ENCODE measurements at places on chromosomes 1 and 21.

DNA sequence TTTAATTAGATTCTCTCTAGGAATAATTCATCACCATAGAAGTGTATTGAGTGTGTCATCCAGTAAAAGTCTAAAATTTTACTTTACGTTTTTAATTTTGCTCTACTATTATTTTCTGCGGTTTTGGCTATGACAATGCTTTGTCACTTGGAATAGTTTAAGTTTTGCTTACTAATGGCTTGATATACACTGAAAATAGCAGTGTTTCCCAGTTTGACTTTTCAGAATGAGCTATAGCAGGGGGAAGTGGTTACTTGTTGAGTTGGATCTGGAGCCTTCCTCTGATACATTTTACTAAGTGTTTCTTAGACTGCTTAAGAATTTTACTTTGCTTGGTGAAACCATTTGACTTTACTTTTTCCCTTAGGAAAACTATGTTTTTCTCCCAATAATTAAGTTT is 5.0 kb downstream of the DNAJC16 start:
- no peak for DNase-seq

DNA sequence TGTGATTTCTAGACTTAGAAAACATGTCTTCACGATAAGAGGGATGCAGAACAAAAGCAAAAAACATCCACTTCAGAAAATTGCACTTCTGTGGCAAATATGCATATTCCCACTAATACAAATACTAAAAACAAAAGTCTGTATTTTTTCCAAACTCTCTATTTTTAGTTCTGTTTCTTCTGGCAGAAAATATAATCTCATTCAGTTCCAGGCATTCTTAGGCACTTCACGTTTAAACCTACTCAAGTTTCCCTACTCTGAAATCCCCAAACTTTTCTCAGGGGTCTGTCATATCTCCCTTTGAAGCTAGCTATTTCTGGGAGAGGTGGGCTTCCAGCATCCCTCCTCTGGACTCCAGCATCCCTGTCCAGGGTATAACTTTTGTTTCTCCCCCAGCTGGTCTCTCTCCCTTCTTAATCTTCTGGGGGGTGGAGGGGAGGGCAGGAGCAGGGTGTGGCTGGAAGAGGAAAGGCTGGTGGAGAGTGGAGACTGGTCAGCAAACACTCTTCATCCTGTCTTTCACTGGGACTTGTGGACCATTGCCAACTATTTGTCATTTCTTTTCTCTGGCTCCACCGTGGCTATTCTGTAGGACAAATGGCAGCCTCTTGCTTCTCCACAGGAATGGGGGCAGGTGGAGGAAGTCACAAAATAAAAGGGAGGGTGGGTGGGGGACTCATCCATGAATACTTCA is 19.6 kb upstream of the NCF2 start:
- no peak for DNase-seq

DNA sequence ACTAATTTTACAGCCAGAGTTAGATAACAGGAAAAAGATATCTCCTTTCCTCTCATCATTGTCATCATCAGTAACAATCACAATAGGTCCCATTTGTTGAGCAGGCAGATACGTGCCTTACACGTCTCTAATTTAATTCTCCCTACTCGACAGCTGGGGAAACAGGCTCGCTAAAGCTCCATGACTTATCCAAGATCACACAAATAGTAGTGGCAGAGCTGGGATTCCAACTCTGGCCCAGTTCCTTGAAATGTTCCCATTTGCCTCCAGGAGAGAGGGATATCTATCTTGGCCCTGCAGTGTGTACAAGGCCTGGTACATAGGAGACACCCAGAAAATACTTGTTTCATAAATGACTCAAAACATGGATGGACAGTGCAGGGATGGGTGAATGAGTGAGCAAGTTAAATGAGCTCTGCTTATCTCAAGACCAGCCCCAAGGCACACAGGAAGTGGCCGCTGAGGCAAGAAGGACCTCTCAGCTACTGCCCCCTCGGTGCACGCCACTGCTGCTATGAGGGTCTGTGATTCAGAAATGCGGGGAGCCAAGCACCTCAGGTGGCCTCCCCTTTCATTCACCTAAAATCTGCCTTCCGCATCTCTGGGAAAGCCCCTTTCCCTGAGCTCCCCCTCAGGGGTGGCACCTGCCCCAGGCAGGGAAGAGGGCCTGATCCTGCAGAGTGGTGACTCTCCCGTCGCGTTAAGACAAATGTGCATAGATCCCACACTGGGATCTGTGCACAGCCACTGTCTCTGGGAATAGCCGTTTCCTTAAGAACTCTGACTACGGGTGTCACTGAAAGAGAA is 3.6 kb downstream of the KCNN3 start:
- no peak for DNase-seq

- DNase-seq, result no peak
Measured at GRCh38 chr1:117664314-117664713, 58.5 kb downstream of the TENT5C start.

GRCh38 chr1:9503001-9503675 is 36.1 kb upstream of the SLC25A33 start:
- no peak for DNase-seq

DNA sequence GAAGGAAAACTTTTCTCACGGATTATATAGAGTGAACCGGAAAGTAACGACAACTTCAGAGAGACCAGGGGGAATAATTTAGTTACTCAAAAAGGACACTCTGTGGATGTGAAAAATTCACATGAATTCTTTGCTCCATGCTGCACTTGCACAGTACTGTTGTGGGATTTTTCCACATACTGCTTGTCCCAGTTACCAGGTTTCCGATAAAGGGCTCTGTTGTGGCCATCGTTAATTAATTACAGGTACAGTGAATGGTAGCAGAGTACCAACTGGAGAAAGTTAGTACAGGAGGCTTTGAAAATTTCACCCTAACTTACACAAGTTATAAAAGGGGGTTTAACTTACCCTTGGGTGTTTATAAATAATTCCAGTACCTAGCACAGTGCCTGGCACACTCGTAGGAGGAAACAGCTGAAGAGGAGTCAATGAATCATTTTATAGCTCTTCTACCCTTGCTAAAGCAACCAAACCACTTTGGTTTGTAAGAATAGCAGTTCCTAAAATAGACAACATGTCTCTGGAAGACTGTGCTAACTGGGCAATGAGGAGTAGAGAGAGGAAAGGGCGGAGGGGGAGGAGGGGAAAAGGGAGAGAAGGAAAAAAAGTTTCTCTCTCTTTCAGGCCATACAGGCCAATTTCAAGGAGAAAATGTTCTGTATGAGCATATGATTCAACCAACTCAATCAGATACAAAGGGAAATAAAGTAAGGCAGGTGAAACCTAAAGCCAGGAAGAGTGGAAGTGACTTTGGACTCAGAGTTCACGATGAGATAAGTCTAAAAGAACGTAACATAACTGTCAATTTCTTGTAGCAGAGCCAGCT is 98.3 kb upstream of the MAGI3 start:
- DNase-seq, result no peak

GRCh38 chr1:181405584-181405983 is 77.7 kb upstream of the CACNA1E start:
- DNase-seq, result no peak
